ENCODE measurements at places on chromosomes 3 and 15. TPM values are rescaled to one million over a fixed set of nuclear protein-coding genes. Genes with fewer than 3 reads are reported as not detected.

HGD gene
- 0.43 TPM for total RNA-seq

GAP43 gene
- not detected for total RNA-seq

CFAP20DC gene
- 1.7 TPM for total RNA-seq

CLDN11 gene
- 411 TPM for total RNA-seq

GRCh38 chr3:121979734-121980449, 42.2 kb downstream of the ILDR1 start:
- DNase-seq: no peak

- no peak for DNase-seq
Observed at GRCh38 chr3:182484682-182485081, 308.6 kb upstream of the ATP11B start.

- no peak for DNase-seq
Observed at GRCh38 chr3:48478626-48479555, 25.1 kb downstream of the SHISA5 start.

- no peak for DNase-seq
Observed at GRCh38 chr15:90812958-90813265, 55.5 kb upstream of the FURIN start.
